Trophoblast cell (in vitro differentiated cells and primary cell): ENCODE measurements at places on chromosomes 1 and 21.
A peak's percentile ranks its signal among the peaks of the same experiment; 100 is the strongest.

DNA sequence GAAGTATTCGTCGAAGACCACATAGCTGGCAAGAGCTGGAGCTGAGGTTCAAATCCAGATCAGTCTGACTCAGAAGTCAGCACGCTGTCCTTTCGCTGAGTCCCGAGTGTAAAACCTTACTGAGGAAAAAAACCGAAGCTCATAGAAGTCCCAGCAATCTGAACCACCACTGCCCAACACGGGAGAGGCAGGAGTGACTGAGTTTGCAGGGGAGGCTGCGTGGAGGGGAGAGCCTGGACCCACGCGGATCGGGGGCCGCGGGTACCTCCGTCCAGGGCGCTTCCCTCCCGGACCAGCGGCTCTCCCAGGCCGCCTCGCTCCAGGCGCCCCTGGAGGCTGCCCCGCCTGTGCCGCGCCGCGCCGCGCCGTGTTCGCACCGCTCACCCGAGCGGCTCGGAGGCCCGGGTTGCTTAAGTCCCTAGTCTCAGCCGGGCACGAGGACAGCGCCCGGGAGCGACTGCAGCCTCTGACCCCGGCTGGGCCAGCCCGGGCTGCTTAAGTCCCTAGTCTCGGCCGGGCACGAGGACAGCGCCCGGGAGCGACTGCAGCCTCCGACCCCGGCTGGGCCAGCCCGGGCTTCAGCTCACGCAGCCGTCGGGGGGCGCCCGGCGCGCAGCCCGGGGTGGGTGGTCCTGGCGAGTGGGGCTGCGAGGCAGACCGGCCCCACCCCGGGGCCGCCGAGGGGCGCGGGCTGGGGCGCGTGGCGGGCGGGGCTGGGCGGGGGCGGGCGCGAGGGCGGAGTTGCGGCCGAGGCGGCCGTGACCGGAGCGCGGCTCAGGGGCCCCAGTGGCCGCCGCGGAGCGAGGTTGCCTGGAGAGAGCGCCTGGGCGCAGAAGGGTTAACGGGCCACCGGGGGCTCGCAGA lies at the start of gene ADAMTSL4:
Gene ADAMTSL4, plus strand, starts transcription at position 777 of the 864 bp plus-strand sequence. CDS start 2,881 bp downstream, outside the sequence.
- peak; percentile 83 for DNase-seq

GRCh38 chr1:185062710-185063370 lies 17.5 kb downstream of the RNF2 start:
- DNase-seq: no peak

DNA sequence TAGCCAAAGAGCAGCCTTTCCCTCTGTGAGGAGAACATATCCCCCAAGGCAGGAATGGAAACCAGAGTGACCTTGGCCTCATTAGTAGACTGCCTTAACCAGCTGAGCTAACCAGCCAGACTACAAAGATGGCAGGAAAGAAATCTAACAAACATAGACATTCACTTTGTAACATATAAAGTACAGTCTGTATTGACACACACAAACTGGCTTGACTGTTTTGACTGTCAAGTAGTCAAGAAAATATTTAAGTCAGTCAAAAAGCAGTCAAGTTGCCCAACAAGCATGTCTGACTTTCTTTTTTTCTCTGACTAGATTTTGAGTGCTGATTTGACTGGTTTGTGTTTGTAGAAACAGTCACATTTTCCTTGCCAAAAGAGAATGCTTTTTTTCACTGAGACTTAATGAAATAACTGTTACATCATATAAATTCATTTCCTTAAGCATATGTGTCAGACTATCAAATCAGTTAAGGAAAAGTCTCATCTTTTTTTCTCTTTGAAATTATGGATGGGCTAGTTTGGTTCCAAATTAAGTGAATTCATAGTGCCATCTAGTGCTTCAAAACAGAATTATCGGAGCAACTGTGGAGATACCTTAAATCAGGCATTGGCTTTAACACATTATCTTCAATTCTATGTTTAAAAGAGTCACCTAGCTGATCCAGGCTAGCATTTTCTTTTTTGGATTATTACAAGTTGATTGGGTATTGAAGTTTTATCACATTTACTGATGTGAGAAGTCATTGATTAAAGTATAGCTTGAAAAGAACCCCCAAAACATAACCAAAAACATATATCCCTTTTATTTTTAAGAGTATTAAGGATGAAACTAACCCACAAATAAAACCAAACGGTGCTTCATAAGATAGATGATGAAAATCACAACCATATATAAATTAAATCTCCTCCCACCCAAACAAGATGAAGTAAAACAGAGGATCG lies 75.0 kb downstream of the ATP6V1G3 start:
- peak; percentile 53 for DNase-seq

GRCh38 chr1:226986496-226987178 lies 46.5 kb downstream of the COQ8A start:
- no peak for DNase-seq

- no peak for DNase-seq
Observed at GRCh38 chr21:37531431-37531932, 164.9 kb downstream of the DYRK1A start.
